ENCODE measurements at places on chromosomes 2 and 18.
A peak's percentile ranks its signal among the peaks of the same experiment; 100 is the strongest.

DNA sequence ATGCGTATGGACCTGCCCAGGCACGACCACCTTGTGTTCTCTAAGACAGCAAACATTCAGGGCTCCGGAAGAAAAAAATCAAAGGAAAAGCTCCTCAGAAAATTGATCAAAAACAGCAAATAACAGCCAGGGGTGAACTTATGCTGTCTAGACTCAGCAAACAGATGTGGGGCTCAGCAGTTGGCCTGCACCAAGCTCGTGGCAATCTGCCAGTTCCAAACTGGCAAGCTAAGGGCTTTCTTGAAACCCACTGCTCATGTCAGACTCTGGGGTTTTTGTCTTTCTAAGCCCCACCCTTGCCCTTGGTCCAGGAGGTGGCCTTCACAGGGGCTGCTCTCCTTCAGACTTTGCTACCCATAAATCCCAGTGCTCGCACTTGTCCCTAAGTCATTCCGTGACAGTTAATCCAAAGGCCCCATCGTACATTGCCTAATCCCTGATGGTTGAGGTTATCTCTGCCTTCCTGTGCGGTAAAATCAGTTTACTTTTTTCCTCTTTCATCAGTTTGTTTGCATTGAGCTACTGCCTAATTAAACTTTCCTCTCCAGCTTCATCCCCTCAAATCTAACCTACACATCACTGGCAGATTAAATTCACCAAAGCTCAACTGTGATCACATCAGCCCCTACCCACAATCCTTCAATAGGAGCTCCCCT is 408.0 kb downstream of the LRATD1 start:
- no peak for DNase-seq

DNA sequence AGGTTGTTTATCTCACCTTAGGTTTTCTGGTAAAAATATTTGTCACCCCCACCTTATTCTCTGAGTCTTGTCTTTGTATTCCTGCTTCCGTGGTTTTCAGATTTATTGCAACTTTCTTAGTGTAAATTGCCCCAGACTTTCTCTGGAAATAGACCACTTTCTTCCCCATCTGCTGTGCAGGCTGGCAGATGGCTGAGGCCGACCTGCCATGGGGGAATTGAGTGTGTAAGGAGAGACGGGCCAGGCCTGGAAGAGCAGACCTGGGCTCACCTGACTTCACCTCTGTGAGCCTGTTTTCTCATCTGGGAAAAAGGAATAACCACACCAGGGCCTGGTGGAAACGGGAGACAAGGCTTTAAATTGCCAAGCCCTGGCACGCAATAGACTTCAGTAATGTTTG is 44.9 kb downstream of the ACKR3 start:
- DNase-seq, result no peak

DNA sequence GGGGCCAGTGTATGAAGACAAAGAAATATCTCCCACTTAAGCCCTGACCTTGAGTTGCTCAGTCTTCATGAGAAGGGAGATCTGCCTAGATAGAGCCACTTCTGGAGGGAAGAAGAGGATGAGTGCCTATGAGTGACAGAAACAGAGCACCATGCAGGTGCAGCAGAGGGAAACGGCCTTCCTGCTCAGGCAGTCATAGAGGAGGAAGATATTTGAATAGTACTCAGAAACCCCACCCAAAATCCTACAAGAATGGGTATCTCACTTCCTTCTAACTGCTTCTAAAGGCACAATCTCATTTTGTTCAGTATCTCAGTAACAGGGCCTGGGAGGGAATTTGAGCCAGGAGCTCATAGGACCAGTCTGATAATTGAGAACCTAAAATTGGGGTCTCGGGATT is 339.3 kb downstream of the ALK start:
- DNase-seq, result no peak

DNA sequence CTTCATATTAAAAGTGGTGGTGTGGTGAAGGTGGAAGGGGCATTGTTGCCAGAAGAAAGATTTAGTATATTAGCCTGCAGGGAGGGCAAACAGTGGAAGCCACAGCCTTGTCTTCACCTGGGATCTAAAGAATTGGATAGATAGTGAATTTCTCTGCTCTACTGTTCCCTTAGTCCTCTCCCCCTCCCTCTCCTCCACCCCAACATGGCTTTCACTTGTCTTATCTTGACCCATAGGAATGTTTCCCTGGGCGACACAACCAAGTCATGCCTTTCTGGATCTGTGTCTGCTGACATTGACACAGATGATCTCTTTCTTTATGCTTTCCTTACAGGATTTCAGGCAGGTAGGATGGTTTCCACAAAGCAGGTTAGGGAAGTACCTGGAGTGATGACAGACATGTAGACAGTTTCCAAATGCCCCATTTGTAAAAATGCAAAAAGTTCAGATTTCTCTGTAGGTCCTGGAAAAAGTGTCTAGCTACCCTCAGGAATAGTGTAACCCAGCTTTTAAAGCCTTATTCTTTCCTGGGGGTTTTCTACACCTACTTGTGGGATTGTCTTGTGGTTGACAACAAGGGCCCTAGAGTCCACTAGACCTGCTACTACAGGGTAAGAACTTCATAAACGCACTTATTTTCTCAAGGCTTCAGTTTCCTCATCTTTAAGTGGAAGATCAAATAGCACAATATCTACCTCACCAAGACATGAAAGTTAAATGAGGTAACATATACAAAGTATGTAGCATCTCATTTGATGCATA is 184.2 kb upstream of the SP5 start:
- no peak for DNase-seq

GRCh38 chr2:192536922-192537624 is 342.3 kb upstream of the TMEFF2 start:
- DNase-seq, result no peak

GRCh38 chr2:39618736-39619135 is 47.0 kb upstream of the TMEM178A start:
- DNase-seq, result no peak

DNA sequence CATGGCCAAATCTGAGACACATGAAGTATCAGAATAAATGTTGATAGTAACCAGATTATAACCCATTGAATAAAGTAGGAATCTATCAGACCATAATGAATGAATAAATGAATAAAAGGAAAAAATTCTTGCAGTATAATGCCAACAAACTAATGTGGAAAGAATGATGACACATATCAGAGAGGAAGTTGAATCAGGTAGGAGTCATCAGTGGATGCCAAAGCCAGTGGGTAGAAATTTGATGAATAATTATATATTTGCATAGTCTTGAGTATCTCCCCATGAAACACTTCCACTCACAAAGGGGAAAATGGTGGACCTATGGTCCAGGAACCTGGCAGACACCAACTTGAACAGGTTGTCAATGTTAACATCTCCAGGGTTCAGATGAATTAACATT is 68.6 kb downstream of the GALNT3 start:
- DNase-seq, result peak; percentile 53

DNA sequence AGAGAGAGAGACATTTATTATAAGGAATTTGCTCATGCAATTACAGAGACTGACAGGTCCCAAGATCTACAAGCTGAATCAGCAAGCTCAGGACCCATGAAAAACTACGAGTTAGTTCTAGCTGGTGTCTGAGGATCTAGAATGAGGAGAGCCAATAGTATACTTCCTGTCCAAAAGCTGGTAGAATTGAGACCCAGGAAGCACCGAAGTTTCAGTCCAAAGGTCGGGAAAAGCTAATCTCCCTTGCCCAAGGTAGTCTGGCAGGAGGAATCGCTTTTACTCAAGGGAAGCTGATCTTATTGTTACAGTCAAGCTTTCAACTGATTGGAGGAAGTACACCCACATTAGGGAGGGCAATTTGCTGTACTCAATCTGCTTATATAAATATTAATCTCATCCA is 389.6 kb downstream of the ADCYAP1 start:
- no peak for DNase-seq

DNA sequence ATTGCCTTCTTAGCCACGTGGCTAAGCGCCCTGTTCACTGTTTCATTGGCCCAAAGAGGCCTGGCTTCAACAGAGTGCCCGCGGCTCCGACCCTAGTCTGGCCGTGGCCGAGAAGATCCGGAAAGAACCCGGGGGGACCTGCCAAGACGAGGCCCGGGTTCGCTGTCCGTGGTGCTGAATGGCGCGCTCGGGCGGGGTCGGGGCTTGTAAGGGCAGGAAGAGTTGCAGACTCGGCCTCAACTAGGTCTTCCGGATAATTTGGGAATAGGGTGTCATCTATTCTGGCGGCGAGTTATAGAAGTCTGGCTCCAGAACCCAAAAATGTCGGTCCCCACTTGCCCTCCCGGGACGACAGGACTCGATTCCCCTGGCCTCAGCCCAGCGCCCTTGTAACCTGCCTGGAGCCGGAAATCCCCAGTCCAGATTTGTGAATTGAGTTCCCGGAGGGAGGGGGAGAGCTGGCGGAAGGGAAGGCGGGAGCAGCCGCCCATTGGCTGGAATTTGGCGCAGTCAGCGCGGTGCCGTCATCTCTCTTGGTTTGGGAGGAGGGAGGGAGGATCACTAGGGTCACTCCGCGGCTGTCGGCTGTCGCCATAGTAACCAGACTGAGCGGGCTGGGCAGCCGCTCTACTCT is 3.5 kb downstream of the CDK5R2 start:
- no peak for DNase-seq

DNA sequence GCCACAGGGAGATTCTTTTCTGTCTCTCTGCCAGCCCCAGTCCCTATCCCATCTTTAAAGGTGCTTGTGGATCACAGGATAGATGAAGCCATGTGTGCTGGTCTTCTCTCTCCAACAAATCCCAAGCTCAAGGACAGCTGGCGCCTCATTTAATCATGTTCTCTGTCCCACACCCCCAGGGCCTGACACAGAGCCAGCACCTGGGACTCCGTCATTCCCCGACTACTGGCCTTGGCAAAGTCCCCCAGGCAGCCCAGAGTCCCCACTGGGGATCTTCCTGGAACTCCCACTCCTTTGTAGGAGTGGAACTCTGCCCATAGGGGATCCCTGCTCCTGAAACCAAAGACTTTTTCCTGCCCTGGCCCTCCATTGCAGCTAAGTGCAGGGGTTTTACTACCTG is 60.8 kb downstream of the MTHFD2 start:
- no peak for DNase-seq

- DNase-seq, result no peak
These were observed 210.9 kb downstream of the NDUFA10 start for GRCh38 chr2:239814116-239814860.

DNA sequence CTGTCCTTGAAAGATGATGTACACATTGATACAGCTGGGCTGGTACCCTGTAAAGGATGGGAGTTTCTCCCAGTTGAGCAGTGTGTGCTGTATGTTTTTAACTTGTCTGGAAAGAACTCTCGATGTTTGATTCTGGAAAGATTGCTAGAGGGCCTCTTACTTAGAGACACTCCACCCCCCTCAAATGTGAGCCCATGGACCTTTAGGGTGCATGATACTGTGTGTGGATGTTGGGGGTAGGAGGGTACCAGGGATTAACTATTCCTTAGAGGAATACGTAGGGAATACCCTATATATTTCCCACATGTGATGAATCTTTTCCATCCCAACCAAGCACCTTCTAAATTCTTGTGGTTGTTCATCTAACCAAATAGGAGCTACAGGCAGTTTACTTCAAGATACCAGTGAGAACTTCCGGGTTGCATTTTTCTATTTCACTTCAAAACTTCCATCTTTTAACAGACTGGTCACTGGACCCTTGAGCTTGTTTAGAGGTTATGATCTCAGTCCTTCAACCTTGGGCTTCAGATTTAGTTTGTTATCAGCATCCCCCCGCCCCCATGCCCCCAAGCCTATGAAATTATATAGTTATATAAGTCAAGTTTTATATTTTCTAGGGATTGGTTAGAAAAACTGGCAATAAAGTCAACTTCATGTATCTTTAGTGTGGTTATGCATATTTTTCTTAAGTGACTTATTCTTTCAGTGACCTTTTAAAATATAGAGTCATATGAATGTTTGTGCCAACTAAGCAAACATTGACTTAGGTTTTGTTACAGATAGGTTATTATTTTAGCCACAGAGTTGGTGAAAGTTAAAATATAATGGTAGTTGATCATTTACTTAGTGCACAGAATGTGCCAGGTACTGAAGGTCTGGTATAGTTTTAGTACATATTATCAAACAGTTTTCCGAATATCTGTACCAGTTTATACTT is 18.2 kb downstream of the AFTPH start:
- DNase-seq, result no peak

DNA sequence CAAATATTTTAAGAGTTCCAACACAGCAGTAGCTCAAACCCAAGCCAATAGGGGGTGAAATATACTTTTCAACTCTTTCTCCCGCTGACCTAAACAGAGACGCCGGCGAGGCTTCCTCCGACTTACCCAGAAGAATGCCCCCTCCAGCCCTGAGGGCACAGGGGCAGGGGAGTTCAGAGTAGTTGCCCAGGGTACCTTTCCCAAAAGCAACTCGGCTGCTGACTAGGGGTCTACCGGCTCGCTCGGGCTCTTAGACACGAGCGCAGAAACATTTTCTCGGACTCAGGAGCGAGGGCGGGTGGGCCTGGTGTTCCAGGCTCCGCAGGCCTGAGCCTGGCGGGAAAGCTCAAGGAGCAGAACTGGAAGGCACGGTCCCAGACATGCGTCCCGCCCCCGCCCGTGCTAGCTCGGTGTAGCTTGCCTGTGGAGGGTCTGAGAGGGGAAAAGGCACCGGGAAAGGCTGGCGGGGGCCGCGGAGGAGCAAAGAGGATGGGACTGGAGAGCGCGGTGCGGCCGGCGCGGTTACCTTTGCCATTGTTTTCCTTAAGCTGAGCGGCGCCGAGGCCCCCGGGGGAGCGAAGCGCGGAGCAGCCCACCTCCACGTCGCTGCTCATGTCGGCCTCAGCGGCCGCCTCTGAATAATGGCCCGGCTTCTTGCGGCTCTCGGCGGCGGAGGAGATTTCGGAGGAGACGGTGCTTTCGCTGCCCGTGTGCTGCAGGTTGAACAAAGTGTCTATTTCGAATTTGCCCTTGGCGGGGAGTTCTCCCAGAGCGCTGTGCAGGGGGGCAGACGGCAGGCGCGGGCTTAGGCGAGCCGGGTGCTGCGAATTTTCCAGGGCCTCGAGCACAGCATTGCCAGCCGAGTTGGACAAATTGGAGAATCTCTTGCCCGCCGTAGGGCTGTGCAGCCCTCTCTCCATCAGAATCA is 674 bp downstream of the EVX2 start:
- DNase-seq, result no peak

- no peak for DNase-seq
These were observed 186.5 kb upstream of the HS6ST1 start for GRCh38 chr2:128505150-128505490.

DNA sequence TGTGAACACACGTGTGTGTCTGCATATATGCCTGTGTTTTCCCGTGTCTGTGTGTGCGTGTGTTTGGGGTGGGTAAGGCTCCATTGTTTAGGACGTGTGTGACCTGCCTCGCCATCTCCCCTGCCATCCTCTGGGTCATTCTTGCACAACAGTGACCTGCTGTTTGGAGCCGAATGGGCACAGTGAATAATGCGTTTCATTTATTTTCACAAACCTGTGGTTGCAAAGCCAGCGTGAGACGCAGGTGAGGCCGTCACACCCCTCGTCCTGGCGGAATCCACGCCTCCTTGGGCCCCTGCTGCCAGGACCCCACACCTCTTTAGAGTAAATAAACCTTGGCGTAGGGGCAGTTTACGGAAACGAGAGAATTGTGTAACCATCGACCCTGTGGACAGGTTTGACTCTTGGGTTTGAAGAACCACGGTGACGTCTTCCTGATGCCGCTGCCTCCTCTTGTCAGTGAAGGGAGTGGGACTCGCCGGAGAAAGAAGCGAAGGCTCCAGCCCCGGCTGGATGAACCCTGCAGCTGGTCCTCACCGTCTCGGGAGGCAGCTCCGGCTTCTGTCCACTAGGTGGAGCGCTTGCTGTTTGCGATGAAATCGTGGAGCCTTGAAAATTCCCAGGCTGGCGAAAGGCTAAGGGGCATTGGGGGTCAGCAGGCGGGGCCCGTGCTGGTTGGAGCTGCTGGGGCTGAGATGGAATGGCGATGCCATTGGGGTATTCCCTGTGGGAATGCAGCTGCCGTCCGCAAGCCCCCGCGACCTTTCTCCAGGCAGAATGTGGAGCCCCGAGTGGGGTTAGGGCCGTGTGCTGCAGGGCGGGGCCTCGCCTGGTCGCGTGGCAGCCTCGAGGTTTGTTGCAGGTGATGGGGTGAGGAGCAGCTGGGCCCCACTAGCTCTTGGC is 81.1 kb downstream of the RTP5 start:
- no peak for DNase-seq

All from non-pigmented ciliary epithelial cell (primary cell).